Stimulated activated CD4-positive, alpha-beta T cell treated with anti-CD3 and anti-CD28 coated beads, TNF-alpha, amount 100 ng/mL, for 1 hour (primary cell): ENCODE measurements at places on chromosomes 6 and 20.

DNA sequence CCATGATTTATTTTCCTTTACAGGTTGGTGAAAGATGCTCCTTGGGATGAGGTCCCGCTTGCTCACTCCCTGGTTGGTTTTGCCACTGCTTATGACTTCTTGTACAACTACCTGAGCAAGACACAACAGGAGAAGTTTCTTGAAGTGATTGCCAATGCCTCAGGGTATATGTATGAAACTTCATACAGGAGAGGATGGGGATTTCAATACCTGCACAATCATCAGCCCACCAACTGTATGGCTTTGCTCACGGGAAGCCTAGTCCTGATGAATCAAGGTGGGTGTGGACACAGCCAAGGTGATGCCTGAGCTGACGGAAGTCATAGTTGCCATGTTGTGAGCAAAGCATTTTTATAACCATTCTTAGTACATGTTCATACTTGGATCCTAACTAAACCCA is 34.6 kb upstream of the CALHM6 start:
- no peak for DNase-seq

DNA sequence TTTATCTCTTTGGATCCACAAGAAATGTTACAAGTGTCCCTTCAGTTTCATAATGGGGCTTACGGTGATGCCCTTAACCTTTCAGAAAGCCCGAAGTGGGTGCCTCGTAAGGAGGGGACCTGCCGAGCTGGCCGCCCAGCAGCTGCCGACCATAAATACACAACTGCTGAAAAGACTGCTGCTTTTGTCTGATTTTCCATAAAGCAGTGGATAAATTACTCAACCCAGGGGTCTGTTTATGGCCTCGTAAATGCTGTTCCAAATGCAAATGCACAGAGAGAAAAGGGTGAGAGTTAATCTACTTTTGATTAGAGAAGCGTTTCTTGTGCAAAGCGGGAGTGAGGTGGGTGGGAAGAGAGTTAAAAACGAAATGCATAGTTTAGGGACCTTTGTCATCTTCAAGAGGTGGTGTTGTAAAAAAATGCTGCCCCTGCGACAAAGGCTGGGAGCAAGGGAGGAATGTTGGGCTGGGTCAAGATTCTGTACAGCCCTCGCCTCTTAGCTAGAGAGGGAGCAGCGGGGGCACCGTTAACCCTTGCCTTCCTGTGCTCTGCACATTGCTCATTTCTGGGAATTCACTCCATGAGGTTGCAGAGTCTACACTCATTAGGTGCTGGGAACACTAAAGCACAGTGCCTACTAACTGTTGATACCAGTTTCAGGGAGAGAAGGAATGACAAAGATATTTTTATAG is 112.0 kb upstream of the MTHFD1L start:
- DNase-seq = no peak

DNA sequence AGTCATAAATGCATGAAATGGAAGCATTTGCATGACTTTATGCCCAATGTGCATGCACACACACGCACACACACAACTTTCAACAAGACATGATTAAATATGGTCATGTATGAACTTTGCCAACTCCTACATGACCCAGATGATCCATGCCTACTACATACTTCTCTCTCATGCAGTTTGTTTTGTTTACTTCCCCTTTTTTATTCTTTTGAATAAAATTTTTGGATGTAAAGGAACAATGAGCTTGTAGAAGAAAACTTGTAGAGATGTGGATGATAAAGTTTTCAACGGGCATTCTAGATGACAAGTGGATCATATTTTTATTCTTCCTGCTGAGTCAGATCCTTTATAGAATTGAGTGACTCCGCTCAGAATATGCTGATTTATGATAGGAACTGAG is 50.8 kb upstream of the AIG1 start:
- no peak for DNase-seq

DNA sequence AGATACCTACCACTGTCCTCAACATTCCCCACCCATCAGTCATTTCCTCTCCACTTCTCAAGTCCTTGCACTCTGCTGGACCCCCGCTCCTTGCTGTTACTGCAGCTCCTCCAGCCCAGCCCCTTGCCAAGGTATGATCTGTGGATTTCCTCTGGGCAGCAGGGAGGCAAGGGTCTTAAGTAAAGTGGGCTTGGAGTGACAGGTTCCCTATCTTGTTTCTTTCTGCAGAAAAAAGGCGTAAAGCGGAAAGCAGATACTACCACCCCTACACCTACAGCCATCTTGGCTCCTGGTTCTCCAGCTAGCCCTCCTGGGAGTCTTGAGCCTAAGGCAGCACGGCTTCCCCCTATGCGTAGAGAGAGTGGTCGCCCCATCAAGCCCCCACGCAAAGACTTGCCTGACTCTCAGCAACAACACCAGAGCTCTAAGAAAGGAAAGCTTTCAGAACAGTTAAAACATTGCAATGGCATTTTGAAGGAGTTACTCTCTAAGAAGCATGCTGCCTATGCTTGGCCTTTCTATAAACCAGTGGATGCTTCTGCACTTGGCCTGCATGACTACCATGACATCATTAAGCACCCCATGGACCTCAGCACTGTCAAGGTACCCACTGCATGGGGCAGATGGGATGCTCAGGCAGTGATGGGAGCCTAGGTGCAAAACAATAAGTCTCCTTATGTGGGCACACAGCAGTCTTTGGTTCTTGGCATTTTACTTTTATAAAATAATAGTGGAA is 8.1 kb downstream of the BRD2 start:
- no peak for DNase-seq

DNA sequence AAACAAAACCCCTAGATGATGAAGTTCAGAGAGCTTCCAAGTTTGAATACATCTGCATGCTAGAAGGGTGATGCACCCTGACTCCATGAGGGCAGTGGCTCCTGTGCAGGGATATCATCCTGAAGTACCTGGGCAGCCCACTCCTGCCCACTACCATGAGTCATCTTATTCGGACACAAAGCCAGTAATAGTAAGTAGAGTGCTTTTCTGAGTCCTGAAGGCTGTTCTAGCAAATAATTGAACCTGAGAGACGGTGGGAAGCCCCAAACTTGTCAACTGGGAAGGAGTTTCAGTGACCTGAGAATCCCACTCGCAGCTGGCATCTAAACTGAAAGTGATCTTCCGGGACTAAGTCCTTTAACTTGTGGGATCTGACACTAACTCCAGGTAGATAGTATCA is 152.9 kb upstream of the COL21A1 start:
- no peak for DNase-seq

GRCh38 chr6:46340246-46340645 is 151.0 kb downstream of the RCAN2 start:
- DNase-seq = no peak

GRCh38 chr6:35626401-35626800 is 62.3 kb downstream of the FKBP5 start:
- DNase-seq = no peak

GRCh38 chr6:118507636-118508035 is 40.5 kb upstream of the PLN start:
- DNase-seq = no peak

- DNase-seq = no peak
These were observed 126.0 kb downstream of the SCML4 start for GRCh38 chr6:107698146-107698545.

- DNase-seq = no peak
These were observed 45.1 kb downstream of the TRERF1 start for GRCh38 chr6:42406306-42407280.

DNA sequence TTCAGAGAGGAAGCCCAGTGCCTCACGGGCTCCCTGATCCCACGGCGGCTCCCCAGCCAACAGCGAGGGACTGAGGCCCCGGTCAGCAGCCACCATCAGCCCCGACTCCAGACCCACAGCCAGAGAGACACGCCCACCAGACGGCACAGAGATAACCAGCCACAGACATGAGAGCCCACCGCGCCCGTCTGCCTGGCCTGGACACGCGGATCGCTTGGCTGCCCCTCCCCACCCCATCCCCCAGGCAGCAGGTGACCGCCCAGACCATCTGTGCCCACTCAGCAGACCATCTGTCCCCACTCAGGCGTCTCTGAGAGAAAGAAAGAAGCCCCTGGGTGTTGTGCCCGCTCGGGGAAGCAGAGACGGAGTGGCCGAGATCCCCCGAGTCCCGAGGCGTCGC is 55.5 kb upstream of the CHRNA4 start:
- DNase-seq = no peak

GRCh38 chr6:118825661-118826060 is 68.3 kb upstream of the ASF1A start:
- DNase-seq = no peak

GRCh38 chr6:14807971-14808370 is 437.9 kb upstream of the JARID2 start:
- DNase-seq = no peak

DNA sequence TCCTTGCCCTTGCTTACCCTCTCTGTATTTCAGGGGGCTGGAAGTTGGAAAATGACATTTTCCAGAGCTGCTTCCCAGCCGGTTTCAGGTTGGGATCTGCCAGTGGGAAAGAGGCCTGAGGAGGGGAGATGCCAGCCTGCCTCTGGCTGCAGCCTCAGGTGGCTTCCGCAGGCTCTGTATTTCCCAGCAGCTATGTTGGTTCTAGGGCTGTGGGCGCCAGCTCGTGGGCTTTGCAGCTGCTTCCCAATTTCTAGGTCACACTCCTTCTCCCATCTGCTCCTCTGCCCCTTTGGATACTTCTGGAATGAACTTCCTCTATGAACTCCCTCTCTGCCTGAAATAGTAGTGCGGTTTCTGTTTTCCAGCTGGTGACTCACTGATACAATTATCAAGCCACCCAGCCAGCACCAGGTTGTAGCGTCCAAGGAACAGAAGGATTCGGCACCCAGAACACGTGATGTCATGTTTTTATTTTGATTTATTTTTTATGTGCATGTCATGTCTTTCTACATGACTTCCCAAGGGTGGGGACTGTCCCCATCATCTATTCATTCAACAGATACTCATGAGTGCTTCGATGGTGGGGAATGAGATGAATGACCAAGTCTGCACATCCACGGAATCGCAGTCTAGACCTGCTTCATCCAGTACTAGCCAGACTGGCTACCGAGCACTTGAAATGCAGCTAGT is 38.0 kb downstream of the TGM2 start:
- no peak for DNase-seq

GRCh38 chr20:7087803-7088202 is 320.3 kb downstream of the BMP2 start:
- DNase-seq = no peak

GRCh38 chr6:16278048-16278724 is 39.8 kb downstream of the GMPR start:
- DNase-seq = no peak

- DNase-seq = no peak
These were observed 873.7 kb downstream of the KIF16B start for GRCh38 chr20:15699431-15700146.

- DNase-seq = no peak
These were observed 278.8 kb upstream of the IMPG1 start for GRCh38 chr6:76351275-76351674.

GRCh38 chr20:19427480-19427879 is 215.0 kb downstream of the SLC24A3 start:
- DNase-seq = no peak

GRCh38 chr6:63486196-63486595 is 86.1 kb upstream of the LOC128125822 start:
- no peak for DNase-seq

GRCh38 chr6:21596145-21596948 is 2.8 kb downstream of the SOX4 start:
- DNase-seq = no peak

- no peak for DNase-seq
These were observed 255.9 kb downstream of the SYNE1 start for GRCh38 chr6:152380993-152381898.

GRCh38 chr20:55693641-55694040 is 311.7 kb downstream of the CBLN4 start:
- DNase-seq = no peak

GRCh38 chr20:4848041-4848440 is 126.3 kb downstream of the PRND start:
- no peak for DNase-seq

DNA sequence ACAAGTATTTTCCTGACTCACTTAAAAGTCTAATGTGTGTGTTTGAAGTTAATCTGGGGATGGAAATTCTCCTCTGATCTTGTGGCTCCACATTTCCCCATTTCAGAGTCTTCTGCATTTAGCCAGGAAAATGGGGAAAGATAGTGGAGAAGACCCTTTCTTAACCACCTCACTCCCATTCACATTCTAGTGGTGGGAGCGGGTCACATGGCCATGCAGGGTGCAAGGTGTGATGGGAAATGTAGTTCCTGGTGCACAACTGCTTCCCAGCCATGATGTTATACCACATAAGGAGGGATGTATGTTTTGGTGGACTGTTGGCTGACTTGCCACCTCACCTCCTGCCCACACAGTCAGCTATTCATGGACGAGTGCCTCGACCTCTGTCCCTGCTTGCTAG is 61.8 kb downstream of the BANF2 start:
- no peak for DNase-seq

DNA sequence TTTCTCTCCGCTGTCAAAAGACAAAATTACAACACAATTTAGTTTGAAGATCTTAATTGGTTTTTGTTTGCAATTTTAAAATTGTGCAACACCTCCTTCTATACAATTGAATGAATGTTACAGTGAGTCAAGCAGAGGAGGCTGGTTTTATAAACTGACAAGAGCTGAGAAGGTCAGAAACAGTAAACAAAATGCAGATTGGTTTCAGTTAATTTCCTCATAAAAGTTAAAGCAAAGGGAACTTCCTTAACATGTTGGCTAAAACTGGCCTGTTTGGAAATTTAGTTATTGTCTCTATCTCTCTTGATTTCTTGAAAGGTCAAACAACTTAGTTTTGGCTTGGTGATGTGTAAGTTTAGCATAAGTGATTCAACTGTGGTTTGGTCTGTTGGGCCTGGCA is 22.2 kb downstream of the KHDC1L start:
- no peak for DNase-seq

DNA sequence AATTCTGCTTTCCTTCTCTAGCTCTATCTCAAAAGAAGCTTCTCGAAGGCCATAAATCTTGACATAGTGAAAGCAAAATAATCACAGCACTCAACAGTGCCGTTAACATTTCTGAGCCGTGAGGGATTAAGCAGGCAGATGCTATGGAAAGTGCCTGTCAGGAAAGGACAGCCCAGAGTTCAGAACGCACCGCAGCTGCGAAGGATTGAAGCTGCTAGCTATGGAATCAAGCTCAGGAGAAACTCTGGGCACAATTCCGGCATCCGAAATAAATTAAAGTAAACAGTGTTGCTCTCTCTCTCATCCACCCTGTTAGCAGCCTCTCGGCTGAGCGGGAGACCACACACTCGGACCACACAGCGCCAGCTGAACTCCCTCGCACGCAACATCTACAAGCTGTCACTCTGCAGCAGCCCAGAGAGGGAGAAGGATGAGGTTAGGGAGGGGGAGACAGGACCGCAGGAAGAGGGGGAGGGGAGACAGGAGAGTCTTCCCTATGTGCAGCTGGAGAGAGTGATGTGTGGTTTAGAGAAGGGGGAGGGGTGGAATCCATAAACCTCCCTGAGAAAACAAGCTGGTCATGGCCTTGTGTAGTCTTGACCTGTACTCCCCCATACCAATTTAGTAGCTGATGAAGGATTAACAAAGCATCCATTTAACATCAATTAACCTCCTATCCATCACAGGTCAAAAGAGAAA is 9.0 kb downstream of the EXOC2 start:
- DNase-seq = no peak

DNA sequence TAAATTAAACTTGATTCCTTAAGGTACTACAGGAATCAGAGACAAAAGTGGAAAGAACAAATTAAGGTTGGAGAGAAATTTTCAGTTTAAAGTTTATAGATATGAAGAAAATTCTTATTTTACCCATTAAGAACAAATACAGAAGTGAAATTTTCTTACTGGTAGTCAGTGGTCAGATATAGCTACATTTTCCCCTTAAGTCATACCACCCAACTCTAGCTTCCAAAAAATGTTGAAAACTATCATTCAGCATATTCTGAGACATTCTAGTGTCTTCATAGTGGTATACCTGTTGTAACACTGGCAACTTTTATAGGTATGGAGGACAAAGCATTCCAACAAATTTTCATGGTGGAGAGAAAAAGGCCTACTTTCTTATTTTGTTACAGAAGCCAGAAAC is 15.6 kb upstream of the SUMO4 start:
- DNase-seq = no peak
